ENCODE measurements at places on chromosomes 3 and 15.

DNA sequence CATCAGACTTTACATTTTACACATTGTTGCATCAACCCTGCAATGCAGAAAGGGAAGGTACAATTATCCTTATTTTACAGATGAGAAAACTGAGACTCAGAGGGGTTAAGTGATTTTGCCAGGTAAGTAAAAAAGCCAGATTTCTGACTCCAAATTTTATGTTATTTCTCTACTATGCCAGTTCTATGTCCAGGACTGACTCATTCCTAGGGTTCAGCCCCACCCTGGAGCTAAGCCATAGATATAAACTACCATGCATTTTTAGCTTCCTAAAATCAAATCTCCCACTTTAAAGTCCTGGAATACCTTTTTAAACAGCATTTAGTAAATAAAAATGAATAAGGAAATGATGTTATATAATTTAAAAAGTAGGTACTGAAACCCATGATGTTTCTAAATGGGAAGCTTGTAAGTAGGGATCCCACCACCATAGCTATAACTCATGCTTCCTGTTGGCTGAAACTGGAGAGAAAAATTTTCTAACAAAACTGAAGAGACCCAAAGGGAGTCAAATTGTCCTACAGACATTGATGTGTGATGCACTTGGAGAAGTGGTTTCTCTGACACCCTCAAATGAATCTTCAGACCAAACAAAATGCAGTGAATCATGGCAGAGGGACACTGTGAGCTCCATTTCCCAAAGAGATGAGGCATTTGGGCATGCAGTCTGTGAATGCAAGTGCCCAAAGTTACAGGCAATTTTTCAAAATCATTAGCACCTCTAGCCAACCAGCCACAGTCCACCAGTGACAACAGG, 301.7 kb upstream of the UMPS start:
- DNase-seq: no peak

DNA sequence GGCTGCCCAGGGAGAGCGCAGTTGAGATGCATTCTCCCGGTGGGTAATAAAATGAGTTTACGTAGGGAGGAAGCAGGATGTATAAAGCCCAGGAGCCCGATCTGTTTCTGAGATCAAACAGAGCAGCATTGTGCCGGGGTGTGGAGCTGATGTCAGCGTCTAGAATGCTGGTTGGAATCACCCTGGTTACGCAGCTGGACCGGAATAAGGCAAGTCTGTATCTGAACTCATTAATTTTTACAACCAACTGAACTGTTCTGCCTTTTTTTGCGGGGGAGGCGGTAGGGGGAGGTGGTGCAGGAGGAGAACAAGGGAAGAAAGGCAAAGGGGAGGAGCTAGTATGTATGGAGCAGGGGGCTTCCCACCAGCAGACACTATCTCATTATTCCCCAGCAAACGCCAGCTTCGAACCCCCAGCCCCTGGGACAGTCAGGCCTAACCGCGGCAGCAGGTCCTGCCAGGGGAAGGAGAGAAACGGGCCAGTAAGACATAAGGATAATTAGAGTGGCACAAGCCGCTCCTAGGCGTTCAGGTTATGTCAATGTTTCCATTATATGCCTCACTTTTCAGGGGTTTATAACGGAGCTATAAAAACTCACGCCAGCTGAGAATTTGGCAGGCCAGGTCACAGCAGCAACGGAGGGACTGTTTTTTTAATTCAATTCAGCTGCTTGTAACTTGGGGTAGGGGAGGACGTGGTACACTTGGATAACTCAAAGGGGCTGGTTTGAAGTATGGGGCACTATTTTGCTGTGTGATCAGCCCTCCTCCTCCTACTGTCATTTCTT, 175.3 kb upstream of the HES1 start:
- no peak for DNase-seq

- no peak for DNase-seq
Measured at GRCh38 chr3:128801779-128802380, 75.9 kb downstream of the RAB7A start.

- no peak for DNase-seq
Measured at GRCh38 chr3:134437211-134437752, 48.5 kb downstream of the ANAPC13 start.

DNA sequence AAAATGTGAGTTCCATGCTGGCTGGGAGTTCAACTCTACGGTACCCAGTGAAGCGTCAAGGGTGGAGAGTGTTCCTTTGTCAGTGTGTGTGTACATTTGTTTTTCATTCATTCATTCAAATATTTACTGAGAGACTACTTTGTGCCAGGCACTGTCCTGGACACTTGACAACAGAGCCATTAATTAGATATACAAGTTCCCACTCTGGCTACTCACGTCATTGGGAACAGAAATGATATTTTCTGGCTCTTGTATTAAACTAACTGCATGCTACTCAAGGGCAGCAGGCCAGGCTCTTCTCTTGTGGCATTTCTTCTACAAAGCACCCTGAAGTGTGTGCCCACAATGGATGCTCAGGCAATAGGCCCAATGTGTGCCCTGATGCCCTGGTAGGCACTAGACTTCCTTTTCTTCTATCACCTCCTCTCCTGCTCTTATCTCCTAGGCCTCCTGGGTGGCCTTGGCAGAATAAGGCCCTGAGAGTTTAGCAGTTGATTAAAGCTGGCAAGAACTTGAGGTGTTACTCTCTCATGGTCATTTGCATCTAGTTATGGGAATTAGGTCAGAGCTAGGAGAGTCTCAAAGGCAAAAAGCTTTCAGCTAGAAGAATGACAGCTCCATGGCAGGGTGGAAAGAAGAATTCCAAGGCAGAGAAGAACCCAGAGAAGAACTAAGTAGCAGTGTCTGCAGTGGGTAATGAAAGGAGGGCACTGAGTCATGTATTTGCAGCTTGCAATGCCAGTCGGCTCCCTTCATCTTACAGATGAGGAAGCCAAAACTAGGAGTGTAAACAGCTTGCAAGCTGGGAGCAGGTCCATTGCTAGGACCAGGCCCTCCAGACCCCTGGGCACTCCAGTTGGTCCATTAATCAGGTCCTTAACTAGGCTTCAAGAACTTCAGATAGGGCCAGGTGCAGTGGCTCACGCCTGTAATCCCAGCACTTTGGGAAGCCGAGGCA, 14.0 kb upstream of the SMAD3 start:
- no peak for DNase-seq

GRCh38 chr3:81788610-81789009, 27.2 kb upstream of the GBE1 start:
- no peak for DNase-seq

DNA sequence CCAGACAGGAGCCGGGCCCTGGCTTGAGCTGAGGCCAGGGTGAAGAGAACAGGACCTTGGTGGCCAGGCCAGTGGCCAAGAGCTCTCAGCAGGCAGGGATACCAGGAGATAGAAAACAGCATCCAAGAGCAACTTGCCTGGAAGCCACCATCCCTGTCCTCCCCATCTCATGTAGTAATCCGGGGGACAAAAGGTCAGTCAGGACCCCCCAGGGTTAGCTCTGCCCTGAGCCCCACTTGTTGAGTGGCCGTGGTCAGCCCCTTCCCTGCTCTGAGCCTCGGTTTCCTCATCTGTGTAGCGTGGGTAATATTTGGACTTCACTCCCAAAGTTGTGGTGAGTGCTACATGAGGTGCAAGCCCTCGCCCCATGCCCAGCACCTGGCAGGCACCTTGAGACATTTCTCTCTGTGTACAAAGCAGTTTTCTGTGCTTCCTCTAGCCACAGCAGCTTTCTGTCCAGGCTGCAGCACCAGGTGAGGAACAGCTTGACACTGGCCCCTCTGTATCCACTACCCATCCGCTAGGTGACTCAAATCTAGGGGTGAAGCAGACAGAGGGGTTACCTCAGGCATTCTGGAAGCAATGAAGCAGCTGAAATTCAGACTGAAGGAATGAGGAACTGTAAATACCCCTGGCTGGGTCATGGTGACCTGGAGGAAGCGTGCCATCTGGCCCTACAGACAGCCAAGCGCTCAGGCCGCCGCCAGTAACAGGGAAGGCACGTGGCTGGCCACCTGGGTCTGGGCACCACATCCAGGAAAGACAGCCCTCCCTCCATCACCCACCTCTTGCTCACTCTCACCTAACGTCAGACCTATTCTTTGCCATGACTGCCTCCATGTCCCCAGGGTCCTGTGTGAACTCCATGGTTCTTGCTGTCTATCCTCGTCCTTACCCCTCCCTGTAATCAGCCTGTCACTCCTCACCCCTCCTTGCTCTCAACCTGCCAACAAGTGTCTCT, 6.7 kb downstream of the CISH start:
- no peak for DNase-seq

DNA sequence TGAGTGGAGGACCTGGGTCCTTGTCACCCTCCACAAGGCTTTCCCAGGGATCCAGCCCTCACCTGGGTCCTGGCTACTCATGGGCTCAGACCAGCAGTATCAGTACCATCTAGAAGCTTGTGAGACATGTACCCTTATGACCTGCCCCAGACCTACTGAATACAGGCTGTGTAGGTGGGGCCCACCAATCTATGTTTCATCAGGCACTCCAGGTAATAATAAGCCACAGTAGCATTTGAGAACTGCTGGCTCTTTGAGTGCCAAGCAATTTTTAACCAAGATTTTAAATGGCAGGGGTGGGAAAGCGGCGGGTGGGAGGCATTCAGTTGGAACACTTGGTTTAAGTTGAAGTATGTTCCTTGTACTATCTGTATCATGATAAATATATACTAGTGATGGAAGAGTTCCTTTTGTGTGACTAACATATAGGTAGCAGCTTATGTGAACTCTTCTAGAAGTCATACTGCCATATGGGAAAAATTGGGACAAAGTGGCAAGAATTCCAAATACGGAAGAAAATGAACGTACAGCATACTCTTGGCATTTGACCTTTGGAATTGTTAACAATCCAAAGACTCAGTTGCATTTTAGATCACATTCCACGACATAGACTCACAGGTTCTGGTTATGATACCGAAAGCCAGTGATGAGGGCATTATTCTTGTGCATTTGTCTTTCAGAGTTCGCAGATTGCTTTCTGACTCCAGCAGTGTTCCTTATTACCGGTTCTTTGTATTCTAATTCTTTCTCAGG, 190.4 kb downstream of the GHSR start:
- DNase-seq: no peak

DNA sequence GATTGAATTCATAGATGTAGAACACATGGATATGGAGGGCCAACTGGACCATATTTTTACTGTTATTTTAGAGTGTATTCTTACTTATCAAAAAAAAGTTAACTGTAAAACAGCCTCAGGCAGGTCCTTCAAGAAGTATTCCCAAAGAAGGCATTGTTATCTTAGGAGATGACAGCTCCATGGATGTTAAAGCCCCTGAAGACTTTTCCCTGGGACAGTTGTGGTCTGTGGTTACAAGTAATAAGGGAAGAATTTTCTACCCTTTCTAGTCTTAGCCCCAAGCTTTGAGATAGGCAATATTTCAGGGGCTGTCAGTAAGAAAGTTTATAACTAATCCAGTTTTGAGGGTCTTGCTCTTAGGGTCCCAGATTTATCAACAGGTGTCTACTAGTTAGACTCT, 62.5 kb downstream of the LRRC49 start:
- no peak for DNase-seq

- DNase-seq: no peak
Measured at GRCh38 chr3:46491089-46492070, 6.4 kb upstream of the RTP3 start.

DNA sequence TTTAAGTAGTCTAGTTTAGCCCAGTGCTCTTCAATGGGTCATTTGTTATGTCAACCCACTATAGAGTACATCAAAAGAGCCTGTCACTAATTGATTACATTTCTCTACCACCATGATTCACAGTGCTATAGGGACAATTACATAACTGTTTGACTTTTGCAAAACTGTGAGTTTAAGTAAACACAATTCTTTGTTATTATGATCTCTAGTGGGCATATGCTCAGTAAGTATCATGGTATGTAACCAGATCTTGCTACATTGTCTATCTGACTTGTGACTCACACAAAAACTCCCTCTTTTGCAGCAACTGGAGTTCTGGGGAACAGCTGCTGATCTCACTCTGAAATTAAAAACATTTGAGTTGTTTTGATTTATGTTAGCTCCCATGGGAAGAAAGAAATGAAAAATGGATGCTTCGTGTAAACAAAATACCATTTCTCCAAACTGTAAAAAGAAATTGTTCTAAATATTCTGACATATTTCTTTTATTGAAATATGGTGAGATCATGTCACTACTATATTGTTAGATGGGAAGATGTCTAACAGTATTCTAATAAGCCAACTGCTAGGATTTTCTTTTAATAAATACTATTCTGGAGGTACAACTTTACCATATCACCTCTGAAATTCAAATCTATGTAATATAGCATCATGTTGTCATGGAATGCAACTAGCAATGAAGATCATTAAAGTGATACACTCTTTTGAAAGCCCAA, 470.4 kb downstream of the ROBO1 start:
- DNase-seq: no peak

GRCh38 chr15:93089727-93090305, 805 bp upstream of the RGMA start:
- no peak for DNase-seq

DNA sequence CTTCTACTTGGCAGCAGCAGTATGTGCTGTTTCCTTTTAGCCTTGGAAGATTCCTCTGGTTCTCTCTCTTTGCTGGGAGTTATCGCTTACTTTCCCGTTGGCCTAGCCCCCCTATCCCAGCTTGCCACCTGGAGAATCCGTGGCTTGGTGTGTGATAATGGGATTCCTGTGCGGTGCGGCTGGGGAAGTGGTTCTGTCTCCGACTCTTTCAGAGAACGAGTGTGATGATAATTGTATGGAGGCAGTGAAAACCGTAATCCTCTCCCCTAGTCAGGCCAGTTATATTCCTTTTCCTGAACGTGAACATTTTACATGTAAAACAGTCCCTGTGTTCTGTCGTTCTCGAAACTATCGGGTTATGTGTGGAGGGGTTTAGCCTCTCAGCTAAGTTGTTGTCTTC, 300.1 kb upstream of the C2CD4B start:
- no peak for DNase-seq

GRCh38 chr3:44984335-44984734, 8.3 kb downstream of the EXOSC7 start:
- no peak for DNase-seq

DNA sequence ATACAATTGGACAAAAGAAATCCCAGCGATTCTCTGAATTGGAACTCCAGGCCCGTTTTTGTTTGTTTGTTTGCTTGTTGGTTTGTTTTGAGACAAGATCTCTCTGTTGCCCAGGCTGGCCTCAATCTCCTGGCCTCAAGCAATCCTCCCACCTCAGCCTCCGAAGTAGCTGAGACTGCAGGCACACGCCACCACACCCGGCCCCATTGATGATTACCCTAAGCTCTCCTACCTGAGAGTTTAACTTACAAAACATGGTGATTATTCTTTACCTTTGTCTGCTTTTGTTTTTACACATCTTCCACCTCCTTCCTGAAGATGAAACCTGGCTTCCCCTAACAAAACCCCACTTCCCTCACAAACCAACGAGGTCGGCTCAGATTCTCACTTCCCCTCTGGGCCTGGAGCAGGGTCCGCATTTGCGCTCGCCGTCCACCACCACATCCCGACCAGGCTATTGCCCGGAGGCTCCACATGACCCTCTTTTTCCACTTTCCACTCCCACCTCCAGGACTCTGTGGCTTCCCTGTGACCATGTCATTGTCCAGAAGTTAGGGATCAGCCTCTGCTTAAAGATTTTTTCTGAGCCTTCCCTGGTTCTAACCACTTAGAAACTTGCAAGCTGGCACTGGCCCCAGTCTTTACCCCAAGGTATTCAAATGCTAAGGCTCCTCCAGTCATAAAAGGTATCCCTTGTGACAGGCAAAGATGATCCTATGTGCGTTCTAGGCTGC, 14.8 kb downstream of the KLHL6 start:
- no peak for DNase-seq

GRCh38 chr3:72255191-72255590, 470.2 kb upstream of the PROK2 start:
- no peak for DNase-seq

GRCh38 chr15:71662306-71662705, 148.0 kb upstream of the NR2E3 start:
- no peak for DNase-seq

GRCh38 chr15:29364426-29365078, 94.9 kb upstream of the NSMCE3 start:
- DNase-seq: no peak
